ENCODE measurements at places on chromosomes 11 and 22.
A peak's percentile ranks its signal among the peaks of the same experiment; 100 is the strongest.

DNA sequence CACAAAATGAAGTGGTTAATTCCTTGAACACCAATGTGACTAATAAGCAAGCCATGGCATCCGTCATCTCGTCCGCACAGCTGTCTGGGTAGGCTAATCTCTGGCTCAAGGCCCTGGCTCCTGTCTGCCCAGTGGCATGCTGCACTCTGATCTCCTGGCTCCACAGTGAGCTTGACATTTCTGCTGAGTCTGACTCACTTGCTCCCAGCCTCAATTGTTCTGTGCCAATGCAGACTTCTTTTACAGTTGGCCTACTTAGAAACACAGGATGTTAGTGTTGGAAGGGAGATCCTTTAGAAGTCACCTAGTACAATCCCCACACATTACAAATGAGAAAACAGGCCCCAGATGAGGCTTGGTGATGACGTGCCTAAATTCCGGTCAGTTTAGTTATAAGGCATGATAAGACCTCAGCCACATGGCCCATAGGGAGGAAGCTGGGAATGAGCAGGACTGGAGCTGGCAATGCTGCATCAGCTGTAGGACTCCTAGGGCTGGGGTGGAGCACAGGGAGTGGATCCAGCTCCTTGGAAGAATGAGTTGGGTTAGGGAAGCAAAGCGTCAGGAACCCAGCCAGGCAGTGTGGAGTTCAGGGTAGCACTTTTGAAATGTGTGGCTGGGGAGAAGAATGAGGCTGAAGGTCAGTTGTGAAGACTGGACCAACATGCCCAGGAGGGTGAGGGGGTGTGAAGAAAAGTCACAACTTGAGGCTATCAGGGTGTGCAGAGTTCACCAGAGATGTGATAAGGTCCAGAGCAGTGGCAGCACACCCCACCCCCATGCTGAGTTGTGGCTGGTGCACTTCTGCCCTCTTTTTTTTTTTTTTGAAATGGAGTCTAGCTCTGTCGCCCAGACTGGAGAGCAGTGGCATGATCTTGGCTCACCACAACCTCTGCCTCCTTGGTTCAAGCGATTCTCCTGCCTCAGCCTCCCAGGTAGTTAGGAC, 70.2 kb upstream of the EED start:
- peak; percentile 99 for DNase-seq

DNA sequence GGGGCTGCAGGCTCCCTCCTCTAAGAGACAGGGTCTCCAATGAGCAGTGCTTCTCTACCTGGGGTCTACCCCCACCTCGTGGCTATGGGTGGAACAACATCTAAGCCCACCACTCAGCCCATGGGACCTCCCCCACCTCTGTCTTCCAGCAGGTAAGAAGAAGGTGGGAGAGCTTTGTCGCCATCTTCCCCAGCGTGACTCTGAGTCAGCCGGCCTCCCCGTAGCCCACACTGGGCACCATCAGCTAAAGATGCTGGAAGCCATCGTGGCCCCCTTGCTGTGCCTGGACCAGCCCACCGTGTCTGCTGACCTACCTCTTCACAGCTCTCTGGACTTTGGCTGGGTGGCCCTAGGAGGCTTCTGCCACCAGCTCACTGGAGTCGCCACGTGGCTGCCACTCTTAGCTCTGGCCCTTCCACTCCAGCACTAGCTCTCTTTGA, 944 bp downstream of the C11orf86 start:
- DNase-seq, result no peak

- DNase-seq, result peak; percentile 3
Observed at GRCh38 chr11:30128269-30128932, 102.4 kb upstream of the FSHB start.

DNA sequence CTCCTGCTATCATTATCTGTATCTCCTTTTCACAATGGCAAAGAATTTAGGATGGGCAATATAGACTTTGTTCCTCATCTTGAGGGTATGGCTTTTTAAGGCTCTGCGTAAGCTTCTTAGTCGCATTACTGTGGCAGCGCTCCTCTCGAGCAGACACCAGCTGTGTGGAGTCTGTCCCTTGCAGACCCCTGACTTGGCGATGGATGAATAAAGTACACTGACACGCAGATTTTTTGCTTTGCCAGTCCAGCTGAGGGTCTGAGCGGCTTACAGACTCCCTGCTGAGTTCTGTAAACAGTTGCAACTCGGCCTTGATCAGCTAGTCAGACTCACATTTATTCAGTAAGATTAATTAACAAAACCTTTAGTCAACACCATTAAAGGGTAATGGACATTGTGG, 390.0 kb upstream of the CNTN5 start:
- DNase-seq, result no peak

GRCh38 chr11:57315491-57315890, 9.3 kb downstream of the TNKS1BP1 start:
- no peak for DNase-seq

All from RPMI7951 (cell line).